Stimulated activated CD8-positive, alpha-beta memory T cell treated with anti-CD3 and anti-CD28 coated beads, Interleukin-7, amount 100 ng/mL, for 24 hours (primary cell): ENCODE measurements at places on chromosomes 2 and 18.

DNA sequence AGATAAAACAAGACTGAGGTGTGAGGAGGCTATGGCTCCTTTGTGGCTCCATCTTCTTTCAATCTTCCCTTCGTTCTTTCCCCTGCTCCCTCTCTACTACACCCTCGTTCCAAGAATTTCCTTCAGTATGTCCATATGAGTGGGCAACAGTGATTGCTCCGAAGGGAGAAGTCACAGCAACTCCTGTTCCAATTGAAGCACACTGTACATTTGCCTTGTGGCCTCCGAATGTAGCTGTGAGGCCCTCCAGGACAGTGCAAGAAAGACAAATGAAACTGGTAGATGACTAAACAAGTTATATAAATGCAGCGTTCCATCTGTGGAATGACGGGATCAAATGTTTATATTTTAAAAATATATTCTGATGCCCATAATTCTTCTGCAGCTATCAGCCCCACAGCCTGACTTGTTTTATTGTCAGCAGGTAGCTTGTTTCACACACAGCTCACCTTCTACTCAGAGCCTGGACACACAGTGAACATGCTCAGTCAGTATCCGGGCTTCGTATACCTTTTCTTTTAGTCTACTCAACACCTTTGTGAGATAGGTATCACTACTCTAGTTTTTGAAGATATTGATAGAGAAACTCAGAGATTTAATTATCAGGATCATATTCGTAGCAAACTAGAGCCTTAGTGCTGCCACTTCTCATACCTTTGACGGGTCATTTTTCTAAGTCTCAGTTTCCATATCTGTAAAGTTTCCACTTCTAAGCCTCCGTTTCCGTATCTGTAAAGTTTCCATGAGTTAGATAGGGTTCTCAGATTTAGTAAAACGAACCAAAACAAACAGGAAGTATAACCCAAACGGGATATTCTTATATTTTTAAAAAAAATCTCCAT, 216.7 kb upstream of the STON1 start:
- no peak for DNase-seq

DNA sequence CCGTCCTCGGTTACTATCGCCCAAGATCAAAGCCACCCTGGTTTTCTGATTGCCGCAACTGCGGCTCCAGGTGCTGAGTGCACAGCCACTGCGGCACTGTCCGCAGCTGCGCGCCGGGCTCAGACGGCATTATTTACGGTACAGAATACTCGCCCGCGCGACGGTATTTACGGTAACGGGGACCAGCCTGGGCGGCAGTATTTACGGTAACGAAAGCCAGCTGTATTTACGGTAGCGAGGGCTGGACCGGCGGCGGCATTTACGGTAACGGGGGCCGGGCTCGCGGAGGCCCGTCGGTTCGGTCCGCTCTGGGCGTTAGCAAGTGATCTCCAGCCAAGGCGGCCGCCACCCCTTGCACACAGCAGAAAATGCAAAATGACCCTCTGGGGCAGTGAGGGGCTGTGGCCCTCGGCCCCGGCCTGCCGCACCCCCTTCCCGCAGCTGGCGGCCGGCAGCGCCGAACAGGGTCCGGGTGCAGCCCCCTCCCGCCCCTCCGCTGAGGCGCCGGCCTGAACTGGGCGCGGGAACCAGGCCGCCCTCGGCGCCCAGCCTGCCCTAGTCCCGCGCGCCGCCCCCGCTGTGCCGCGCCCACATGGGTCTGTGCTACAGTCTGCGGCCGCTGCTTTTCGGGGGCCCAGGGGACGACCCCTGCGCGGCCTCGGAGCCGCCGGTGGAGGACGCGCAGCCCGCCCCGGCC, at the start of gene GNAL:
Gene GNAL, plus strand, starts transcription at position 293 of the 697 bp plus-strand sequence. Its CDS starts 300 bp downstream, at position 593.
- peak; percentile 10 for DNase-seq

- DNase-seq = no peak
Observed at GRCh38 chr18:58887613-58887963, 22.9 kb downstream of the ZNF532 start.

DNA sequence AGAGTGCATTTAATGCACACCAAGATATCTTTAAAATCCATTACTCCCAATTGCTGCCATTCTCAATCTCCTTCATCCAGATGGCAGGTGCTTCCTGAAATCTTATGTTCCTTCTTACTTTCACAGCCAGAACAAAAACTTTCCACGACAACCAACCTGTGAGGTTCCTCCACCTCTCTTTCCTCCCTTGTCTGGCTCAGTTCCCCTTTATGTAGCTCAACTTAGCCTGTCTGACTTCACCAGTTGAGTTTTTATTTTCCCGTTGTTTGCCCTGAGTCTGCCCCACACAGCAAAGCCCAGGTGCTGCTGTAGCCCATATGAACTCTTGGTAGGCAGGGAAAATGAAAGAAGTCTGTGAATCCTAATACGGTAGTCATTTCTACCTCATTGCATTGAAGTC, 112.5 kb downstream of the MREG start:
- DNase-seq = no peak

DNA sequence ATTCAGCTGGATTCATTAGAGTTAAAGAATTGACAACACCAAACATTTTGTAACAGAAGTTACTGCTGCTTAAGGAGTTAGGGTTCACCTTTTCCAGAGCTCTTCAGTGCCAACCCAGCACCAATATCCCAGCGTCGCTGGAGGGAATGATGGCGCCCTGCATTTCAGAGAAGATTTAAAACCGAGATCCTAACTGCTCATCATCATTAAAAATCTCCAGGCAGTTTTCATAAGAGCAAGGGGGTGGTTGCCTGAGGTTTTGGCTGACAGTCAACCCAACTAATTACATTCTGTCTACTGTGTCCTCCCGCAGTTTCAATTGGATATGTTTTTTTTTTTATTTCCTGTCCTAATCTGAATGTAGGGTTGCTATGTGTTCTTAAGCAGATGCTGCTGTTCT, 509.6 kb upstream of the TCF4 start:
- DNase-seq = no peak

DNA sequence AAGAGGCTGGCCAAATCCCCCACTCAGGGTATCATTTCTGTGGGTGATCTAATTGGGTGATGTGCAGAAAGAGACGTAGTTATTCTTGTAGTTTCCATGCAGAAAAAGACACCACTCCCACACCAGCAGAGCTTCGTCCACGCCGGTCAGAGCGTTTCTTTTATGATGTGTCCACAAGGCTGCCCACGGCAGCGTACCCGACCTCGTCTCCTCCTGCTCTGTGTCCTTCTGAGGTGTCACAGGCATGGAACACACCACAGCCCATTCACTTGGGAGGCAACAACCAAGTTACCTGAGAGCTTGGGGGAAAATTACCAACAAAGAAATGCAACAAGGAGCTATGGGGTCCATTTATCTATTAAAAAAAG, 131.3 kb downstream of the PXDN start:
- DNase-seq = no peak

DNA sequence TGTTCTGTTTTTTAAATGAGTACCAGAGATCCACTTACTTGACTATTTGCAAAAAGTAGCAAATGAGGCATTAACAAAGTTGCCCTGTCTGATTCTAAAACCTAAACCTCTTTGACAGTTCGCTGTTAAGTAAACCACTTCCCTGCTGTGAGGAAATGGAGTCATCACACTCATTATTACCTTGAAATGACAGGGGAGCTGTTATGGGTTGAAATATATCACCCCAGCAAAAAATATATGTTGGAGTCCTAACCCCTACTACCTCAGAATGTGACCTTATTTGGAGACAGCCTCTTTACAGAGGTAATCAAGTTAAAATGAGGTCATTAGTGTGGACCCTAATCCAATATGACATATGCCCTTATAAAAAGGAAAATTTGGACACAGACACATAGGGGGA, 36.1 kb downstream of the DHRS9 start:
- DNase-seq = no peak

DNA sequence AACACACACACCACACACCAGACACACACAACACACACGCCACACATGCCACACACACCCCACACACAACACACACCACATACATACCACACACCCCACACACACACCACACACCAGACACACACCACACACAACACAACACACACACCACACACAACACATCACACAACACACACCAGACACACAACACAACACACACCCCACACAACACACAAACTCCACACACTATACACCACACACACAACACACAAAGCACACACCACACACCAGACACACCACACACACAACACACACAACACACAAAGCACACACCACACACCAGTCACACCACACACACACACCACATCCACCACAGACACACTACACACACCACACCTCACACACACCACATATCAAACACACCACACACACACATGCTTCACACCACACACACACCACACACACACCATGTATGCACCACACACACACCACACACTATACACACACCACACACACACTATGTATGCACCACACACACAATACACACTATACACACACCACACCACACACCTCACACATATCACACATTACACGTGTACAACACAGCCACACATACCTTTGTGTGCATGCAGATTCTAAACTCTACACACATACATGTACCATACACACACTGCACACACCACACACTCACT, 72.2 kb downstream of the TMEM18 start:
- no peak for DNase-seq

DNA sequence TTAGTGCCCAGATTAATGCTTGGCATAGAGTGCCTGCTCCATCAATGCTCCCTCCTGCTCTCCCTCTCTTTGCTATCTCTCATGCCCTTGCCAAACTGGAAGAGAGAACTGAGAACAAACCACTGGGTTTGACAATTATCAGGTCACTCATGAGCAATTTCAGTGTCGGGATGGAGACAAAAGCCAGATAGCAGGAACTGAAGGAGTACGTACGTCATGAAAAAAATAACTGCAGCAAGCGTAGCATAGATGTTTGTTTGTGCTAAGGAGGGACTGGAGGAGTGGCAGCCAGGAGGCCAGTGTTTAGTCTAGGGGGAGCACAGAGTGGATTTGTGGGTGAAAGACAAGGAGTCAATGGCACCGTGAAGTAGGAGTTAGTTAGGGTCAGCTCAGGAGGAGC, 113.3 kb downstream of the POLE4 start:
- DNase-seq = no peak

- DNase-seq = no peak
Observed at GRCh38 chr2:106631281-106631680, 144.1 kb downstream of the CD8B2 start.

GRCh38 chr2:98663511-98664090, 55.2 kb downstream of the UNC50 start:
- DNase-seq = no peak

- no peak for DNase-seq
Observed at GRCh38 chr2:106208874-106209273, 14.8 kb upstream of the UXS1 start.

GRCh38 chr2:32314886-32315285, 37.2 kb downstream of the YIPF4 start:
- no peak for DNase-seq

GRCh38 chr2:127659408-127660290, 13.7 kb downstream of the GPR17 start:
- no peak for DNase-seq

- no peak for DNase-seq
Observed at GRCh38 chr2:16429431-16430145, 236.0 kb downstream of the CYRIA start.

- DNase-seq = no peak
Observed at GRCh38 chr2:130819608-130820278, 17.0 kb upstream of the ARHGEF4 start.

- DNase-seq = no peak
Observed at GRCh38 chr2:226904592-226904991, 68.7 kb downstream of the RHBDD1 start.

DNA sequence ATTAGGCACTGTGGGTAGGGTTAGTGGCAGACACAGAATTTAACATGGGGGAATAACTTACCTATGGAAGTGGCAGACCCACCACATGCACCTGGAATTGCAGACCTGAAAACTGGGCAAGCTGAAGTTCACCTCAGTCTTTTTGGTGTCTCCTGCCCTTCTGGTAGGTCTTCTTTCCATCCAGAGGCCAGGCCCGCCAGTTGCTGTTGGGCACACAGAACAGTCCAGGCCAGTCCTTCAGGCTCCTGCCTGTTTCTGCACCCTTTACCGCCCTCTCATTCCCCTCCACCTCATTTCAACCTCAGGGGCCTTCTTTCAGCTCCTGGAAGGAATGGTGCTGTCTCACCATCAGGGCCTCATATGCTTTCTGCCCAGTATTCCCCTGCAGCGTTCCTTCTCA, 358.9 kb upstream of the ETAA1 start:
- DNase-seq = no peak

DNA sequence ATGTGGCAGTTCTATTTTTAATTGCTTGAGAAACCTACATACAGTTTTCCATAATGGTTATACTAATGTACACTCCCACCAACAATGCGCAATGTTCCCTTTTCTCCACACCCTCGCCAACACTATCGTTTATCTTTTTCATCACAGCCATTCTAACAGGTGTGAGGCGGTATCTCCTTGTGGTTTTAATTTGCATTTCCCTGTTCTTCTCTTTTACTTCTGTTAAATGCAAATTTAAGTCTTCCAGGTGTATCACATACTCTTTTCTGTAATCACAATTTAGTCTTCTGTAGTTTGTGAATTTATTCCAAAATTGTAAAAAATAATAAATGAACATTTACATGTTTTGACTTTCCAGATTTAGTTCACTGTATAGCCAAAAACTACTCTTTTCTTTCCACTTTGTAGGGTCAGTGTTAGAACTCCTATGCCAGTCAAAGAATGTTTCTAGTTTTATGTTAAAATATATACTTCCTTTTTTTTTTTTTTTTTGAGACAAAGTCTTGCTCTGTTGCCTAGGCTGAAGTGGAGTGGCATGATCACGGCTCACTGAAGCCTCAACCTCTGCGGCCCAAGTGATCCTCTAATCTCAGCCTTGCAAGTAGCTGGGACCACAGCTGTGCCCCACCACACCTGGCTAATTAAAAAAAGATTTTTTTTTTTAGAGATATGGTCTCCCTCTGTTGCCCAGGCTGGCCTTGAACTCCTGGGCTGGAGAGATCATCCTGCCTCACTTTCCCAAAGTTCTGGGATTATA, 15.4 kb upstream of the ACYP2 start:
- no peak for DNase-seq

DNA sequence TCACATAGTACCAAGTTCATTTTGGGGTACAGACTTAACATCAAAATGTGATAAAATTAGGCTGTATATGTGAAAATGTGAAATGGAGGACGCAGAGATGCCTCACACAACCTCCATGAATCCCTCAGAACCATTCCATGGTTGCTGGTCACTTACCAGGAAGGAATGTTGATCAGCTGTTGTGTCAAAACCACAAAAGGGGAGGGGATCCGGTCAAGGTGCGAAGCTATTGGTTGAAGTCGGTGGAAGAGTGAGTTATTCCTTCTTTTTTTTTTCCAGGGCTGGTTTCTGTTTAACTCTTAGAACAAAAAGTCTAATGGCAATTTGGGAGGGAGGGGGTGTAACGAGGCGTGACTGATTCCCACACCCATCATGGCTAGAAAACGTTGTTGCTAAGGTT, 32.3 kb upstream of the REG3A start:
- DNase-seq = no peak

- no peak for DNase-seq
Observed at GRCh38 chr2:240259924-240260529, 119.6 kb upstream of the OTOS start.

- DNase-seq = no peak
Observed at GRCh38 chr2:61632276-61633169, 94.4 kb upstream of the XPO1 start.

GRCh38 chr2:221309892-221310583, 262.1 kb downstream of the EPHA4 start:
- no peak for DNase-seq
